ENCODE measurements at places on chromosomes 2 and 18. TPM values are rescaled to one million over a fixed set of nuclear protein-coding genes. Genes with fewer than 3 reads are reported as not detected.
A peak's percentile ranks its signal among the peaks of the same experiment; 100 is the strongest.

Gene ZBTB7C
- total RNA-seq: not detected

Gene CCBE1
- not detected for total RNA-seq

DNA sequence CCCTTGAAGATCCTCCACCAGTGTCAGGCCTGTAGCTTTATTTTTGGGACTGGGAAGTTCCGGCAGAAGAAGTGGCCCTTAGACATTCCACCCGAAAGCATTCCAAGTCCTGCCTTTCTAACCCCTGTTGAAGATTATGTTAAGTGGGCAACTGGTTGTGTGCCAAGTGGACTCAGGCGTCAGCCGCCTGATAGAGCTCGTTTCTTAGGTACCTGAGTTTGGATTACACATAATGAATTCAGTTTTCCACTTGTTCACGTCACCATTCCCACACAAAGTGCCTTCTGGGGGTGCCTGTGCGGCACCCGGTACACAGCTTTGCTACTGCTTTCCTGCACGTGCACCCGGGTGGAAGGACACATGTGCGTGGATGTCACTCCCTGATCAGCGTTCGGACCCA lies 156.5 kb downstream of the PTGR3 start:
- no peaks in the 10 kb centered on the region for H3K36me3 ChIP-seq
- no peaks in the 10 kb centered on the region for H3K27me3 ChIP-seq
- H3K4me1 ChIP-seq: no peaks in the 10 kb centered on the region
- no peak overlapping the region for H3K4me3 ChIP-seq
- no peak for DNase-seq

GRCh38 chr2:98515250-98515991 lies 70.8 kb downstream of the INPP4A start:
- H3K27ac ChIP-seq: no peak overlapping the region
- no peaks in the 10 kb centered on the region for H3K36me3 ChIP-seq
- no peak overlapping the region for H3K4me3 ChIP-seq
- H3K4me1 ChIP-seq: no peaks in the 10 kb centered on the region
- no peaks in the 10 kb centered on the region for H3K27me3 ChIP-seq

- no peaks in the 10 kb centered on the region for H3K27me3 ChIP-seq
- no peak overlapping the region for H3K27ac ChIP-seq
- H3K4me1 ChIP-seq: no peaks in the 10 kb centered on the region
- no peaks in the 10 kb centered on the region for H3K36me3 ChIP-seq
Observed at GRCh38 chr18:11025671-11026070, 123.7 kb downstream of the PIEZO2 start.

GRCh38 chr2:186726938-186727337 lies 33.1 kb downstream of the FAM171B start:
- H3K4me1 ChIP-seq: no peaks in the 10 kb centered on the region
- no peaks in the 10 kb centered on the region for H3K27me3 ChIP-seq
- no peaks in the 10 kb centered on the region for H3K36me3 ChIP-seq
- DNase-seq: no peak
- no peak overlapping the region for H3K4me3 ChIP-seq
- H3K27ac ChIP-seq: no peak overlapping the region

Gene RIT2
- total RNA-seq: not detected

Gene MAL
- total RNA-seq: not detected

Gene TCF23
- not detected for total RNA-seq

DNA sequence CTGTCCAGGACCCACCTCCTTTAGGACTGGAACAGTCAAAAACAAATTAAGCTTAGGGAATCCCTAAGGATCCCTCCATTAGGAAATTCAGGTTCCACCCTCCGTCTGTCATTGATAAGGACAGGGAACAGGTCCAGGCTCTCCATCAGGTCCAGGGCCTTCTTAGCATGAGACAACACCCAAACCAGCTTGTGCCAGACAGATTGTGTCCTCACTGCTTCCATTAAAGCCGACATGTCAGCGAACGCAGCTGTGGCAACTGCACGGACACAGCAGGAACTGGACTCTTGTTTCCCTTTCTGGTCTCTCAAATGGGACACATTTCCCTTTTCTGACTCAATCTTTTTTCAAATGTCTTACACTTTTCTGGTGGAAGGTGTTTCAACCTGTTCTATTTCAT lies 81.4 kb downstream of the BCL11A start:
- no peak overlapping the region for H3K27ac ChIP-seq
- H3K4me3 ChIP-seq: no peak overlapping the region
- H3K36me3 ChIP-seq: no peaks in the 10 kb centered on the region
- peaks cover 13% of the 10 kb centered on the region for H3K4me1 ChIP-seq
- H3K27me3 ChIP-seq: no peaks in the 10 kb centered on the region
- DNase-seq: no peak

GRCh38 chr2:165627470-165627869 lies 158.0 kb downstream of the CSRNP3 start:
- DNase-seq: no peak
- H3K27me3 ChIP-seq: no peaks in the 10 kb centered on the region
- H3K27ac ChIP-seq: no peak overlapping the region
- no peak overlapping the region for H3K4me3 ChIP-seq

Gene PXDN
- 322 TPM for total RNA-seq

DNA sequence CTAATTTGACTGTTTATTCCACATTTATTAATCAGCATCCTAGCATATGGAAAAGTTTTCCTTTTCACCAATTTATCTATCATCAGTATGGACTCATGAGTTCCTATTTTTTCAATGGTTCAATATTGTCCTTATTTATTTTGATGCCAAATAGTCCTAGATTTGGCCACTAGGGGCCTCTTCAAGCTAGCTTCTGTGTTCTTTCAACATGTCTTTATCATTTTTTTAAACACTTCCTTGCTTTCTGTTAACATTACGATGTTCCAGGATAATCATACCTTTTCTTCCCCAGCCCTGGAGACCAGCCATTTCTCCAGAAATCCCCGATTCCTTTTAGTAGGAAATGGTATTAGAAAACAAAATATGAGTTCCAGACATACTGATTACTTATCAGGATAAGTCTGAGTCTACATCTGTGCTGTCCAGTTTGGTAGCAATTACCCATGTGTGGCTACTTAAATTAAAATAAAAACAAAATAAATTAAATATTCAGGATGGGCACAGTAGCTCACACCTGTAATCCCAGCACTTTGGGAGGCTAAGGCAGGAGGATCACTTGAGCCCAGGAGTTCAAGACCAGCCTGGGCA lies 70.6 kb downstream of the RPE start:
- H3K36me3 ChIP-seq: peaks cover 4% of the 10 kb centered on the region
- H3K27me3 ChIP-seq: no peaks in the 10 kb centered on the region
- H3K27ac ChIP-seq: no peak overlapping the region

Gene FOXD4L1
- 1.0 TPM for total RNA-seq

Gene REEP1
- total RNA-seq: 2.1 TPM

DNA sequence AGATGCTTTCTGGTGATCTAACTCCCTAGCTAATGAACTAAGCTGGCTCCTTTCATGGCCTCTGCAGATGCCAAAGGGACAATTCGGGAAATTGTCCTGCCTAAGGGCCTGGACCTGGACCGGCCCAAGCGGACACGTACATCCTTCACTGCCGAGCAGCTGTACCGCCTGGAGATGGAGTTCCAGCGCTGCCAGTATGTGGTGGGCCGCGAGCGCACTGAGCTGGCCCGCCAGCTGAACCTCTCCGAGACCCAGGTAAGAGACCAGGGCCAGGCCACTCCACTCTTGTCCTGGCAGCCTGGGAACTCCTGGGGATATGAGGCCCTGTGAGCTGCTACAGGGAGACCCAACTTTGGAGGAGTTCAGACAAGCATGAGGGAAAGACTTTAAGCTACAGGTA lies 14.7 kb upstream of the ATP6V1B1 start:
- peak overlapping the region; percentile 99 for H3K27ac ChIP-seq
- no peak for DNase-seq
- no peak overlapping the region for H3K4me3 ChIP-seq
